ENCODE measurements at places on chromosomes 6 and 20.
A peak's percentile ranks its signal among the peaks of the same experiment; 100 is the strongest.

DNA sequence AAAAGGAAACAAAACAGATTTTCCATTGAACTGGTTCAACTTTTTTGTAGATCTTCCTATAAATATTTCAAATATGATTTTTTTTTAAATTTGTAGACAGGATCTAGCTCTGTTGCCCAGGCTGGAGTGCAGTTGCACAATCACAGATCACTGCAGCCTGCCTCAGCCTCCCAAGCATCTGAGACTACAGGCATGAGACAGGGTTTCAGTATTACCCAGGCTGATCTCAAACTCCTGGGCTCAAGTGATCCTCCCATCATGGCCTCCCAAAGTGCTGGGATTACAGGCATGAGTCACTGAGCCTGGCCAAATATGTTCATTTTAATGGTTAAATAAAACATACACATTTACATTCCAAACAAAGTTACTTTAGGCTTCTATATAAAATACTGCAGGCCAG, 33.6 kb downstream of the SAMHD1 start:
- DNase-seq, result no peak

GRCh38 chr6:153312634-153313033, 181.6 kb upstream of the RGS17 start:
- DNase-seq, result peak; percentile 84

DNA sequence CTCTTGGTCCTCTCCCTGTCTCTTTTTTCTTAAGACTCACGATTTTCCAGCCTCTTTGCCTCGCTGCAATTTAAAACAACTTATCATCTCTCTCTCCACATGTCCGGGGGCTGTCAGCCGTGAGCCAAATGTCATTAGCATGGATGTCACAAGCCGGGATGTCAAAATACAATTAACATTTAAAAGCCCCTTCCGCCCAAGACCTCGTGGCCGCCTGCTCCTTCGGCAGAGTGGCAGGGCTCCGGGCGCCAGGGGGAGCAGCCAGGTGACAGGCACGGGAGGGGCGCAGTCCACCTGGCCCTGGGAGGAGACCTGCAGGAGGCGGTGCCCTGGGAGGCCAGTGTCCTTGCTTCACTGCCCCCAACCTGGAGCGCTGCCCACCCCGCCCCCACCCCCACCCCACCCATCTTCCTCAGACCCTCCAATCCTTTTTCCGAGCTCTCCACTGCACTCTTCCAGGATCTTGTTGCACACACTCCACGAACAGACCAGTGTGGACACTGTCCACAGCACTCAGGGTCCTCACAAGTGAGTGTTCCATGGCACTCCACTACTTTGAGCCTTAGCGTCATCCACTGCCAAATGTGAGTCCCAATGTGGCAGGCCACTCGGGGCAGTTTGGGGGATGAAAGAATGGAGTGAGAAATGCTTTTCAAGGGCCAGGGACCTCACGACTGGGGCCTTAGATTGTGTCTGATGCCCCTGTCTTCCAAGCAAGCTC, 5.6 kb upstream of the GRM4 start:
- DNase-seq, result peak; percentile 50

- peak; percentile 27 for DNase-seq
These were observed 150.2 kb downstream of the LRFN2 start for GRCh38 chr6:40436685-40437604.
